ENCODE measurements at places on chromosomes 16 and 17. TPM values are rescaled to one million over a fixed set of nuclear protein-coding genes. Genes with fewer than 3 reads are reported as not detected.

GRCh38 chr16:5234295-5235050, 136.9 kb upstream of the EEF2KMT start:
- DNase-seq: no peak

GRCh38 chr16:28609631-28610594, at the start of gene SULT1A1:
Gene SULT1A1, minus strand, starts transcription at chr16:28610044. Its CDS starts 1,189 bp downstream, at chr16:28608855.
- DNase-seq: no peak

DNA sequence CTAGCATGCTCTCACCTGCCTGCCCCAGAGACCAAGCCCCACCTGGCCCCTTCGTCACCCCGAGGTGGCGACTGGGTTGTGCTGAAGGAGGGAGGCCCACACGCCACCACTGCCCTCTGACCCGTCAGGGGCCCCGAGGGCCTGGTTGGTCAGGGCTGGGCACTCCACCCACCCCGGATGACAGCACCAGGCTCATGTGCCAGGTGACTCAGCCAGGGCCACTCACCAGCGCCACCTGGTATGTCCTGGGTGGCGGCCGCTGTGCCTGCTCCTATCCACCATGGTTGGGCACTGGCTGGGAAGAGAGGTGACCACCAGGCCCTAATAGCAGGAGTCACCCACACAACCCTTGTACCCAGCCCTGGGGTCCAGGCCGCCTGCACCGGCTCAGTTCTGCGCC, 68.9 kb downstream of the JPH3 start:
- peak; percentile 11 for DNase-seq

CNTD1 gene
- total RNA-seq: not detected

Measured in MG63 (cell line).